Brain (organoid and tissue), 16 donors: ENCODE measurements at places on chromosomes 1 and 21. TPM values are rescaled to one million over a fixed set of nuclear protein-coding genes. Genes with fewer than 3 reads are reported as not detected.

Gene ASH1L
- polyA plus RNA-seq: 15.3 TPM

Gene CFHR3
- polyA plus RNA-seq: not detected

Gene IFFO2
- polyA plus RNA-seq: 5.8 TPM

Gene RSPO1
- not detected for polyA plus RNA-seq

Gene C4BPA
- polyA plus RNA-seq: not detected

Gene KRTAP19-1
- not detected for polyA plus RNA-seq

Gene TFF3
- 59.5 TPM for polyA plus RNA-seq

Gene KIF2C
- polyA plus RNA-seq: 43.1 TPM

Gene ARHGAP30
- 0.93 TPM for polyA plus RNA-seq

Gene LENEP
- not detected for polyA plus RNA-seq

Gene GJA8
- polyA plus RNA-seq: not detected

Gene S100A2
- polyA plus RNA-seq: 1.5 TPM

Gene FCN3
- polyA plus RNA-seq: 1.4 TPM

Gene C1orf94
- polyA plus RNA-seq: 3.4 TPM

Gene LCE1F
- polyA plus RNA-seq: not detected

Gene LRRC38
- polyA plus RNA-seq: 0.24 TPM

Gene SMCP
- polyA plus RNA-seq: not detected

Gene SMIM1
- 5.6 TPM for polyA plus RNA-seq

Gene GUCA2B
- not detected for polyA plus RNA-seq

Gene AKNAD1
- polyA plus RNA-seq: not detected

Gene KRTAP19-3
- not detected for polyA plus RNA-seq

Gene TAF1A
- polyA plus RNA-seq: 3.9 TPM

Gene WLS
- polyA plus RNA-seq: 95.8 TPM

Gene FCRL1
- not detected for polyA plus RNA-seq

Gene NUDT4B
- 2.3 TPM for polyA plus RNA-seq

Gene HPCAL4
- polyA plus RNA-seq: 20.0 TPM

Gene PLOD1
- 76.5 TPM for polyA plus RNA-seq

Gene FAM78B
- polyA plus RNA-seq: 1.1 TPM

Gene NHLH1
- 1.0 TPM for polyA plus RNA-seq

Gene CELA2B
- polyA plus RNA-seq: not detected

Gene ETV3
- polyA plus RNA-seq: 4.5 TPM

Gene EPHB2
- polyA plus RNA-seq: 29.6 TPM

Gene MYOG
- not detected for polyA plus RNA-seq

Gene ABCA4
- polyA plus RNA-seq: 0.19 TPM

Gene ACTL8
- polyA plus RNA-seq: not detected

Gene AIM2
- polyA plus RNA-seq: 0.80 TPM

Gene ITPKB
- polyA plus RNA-seq: 85.7 TPM

Gene OR2AK2
- not detected for polyA plus RNA-seq

Gene MTARC2
- 11.6 TPM for polyA plus RNA-seq

Gene ZNF695
- polyA plus RNA-seq: 2.4 TPM

Gene C1orf87
- not detected for polyA plus RNA-seq

Gene PLCH2
- polyA plus RNA-seq: 5.5 TPM

Gene OR2L8
- not detected for polyA plus RNA-seq

Gene CD52
- 3.6 TPM for polyA plus RNA-seq
